ENCODE measurements at places on chromosomes 7 and 10. TPM values are rescaled to one million over a fixed set of nuclear protein-coding genes. Genes with fewer than 3 reads are reported as not detected.

GRCh38 chr7:90666186-90666585 is 70.1 kb downstream of the CDK14 start:
- DNase-seq, result peak; percentile 27
- H3K36me3 ChIP-seq, result no peaks in the 10 kb centered on the region
- H3K27ac ChIP-seq, result no peak overlapping the region
- no peak overlapping the region for H3K4me3 ChIP-seq

DNA sequence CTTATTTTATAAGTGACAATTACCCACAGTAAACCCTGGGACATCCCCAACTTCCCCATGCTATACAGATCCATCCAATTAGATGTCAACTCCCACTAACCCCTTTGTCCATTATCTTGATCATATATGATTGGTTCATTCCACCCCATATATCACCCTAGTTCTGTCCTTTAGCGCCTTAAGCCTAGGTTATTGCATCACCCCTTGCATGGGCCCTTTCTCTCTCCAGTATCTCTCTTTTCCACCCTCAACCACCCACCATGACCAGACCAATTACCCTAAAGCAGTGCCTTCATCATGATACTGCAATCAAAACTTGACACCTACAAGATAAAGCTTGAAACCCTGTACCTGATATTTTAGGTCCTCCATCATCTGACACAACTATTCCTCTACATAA is 37.9 kb upstream of the GATAD1 start:
- no peaks in the 10 kb centered on the region for H3K36me3 ChIP-seq
- no peak overlapping the region for H3K27ac ChIP-seq
- DNase-seq, result no peak
- no peak overlapping the region for H3K4me3 ChIP-seq
- no peaks in the 10 kb centered on the region for H3K4me1 ChIP-seq

- no peak overlapping the region for H3K27ac ChIP-seq
- no peak overlapping the region for H3K4me3 ChIP-seq
- no peaks in the 10 kb centered on the region for H3K27me3 ChIP-seq
- DNase-seq, result no peak
Measured at GRCh38 chr7:84813376-84813775, 373.5 kb downstream of the SEMA3D start.

DNA sequence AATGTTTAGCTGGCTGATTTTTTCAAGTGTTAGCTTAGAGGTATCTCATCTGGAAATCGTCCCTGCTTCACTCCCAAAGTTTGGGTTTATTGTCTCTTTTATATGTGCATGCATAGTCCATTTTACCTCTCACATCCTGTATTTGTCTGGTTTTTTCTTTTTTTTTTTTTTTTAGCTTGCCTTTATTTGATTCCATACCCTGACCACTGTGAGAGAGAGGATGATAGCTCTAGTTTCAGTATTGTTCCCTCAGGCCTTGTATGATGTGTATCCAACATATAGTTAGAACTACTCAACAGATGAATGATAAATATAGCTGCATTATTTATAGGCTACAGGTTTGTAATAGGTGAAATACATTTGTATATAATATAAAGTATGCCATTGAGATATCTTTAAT is 29.9 kb downstream of the PCGF5 start:
- no peak overlapping the region for H3K4me3 ChIP-seq
- peaks cover 34% of the 10 kb centered on the region for H3K36me3 ChIP-seq
- H3K27ac ChIP-seq, result no peak overlapping the region

HPS6 gene
- total RNA-seq, result 42.4 TPM
